ENCODE measurements at places on chromosomes 13 and 19.

GRCh38 chr13:45040622-45041021, 51.3 kb downstream of the GPALPP1 start:
- DNase-seq, result no peak

DNA sequence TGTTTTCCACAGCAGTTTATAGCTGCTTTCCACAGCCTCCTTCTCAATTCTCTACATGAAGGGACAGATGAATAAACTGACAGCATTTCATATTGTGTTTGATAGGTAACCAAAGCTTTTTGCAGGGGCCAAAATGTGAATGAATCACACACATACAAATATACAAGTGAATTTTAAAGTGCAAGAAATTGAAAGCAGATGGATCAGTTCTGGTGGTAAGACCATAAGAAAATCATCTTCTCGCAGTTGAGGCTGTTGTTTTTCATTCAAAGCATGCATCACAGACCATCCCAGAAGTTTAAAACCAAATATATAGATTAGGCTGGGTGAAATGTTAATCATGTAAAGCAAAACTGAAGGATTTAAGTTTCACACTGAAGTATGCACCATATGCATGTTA, 1569.4 kb downstream of the PCDH9 start:
- DNase-seq, result no peak

DNA sequence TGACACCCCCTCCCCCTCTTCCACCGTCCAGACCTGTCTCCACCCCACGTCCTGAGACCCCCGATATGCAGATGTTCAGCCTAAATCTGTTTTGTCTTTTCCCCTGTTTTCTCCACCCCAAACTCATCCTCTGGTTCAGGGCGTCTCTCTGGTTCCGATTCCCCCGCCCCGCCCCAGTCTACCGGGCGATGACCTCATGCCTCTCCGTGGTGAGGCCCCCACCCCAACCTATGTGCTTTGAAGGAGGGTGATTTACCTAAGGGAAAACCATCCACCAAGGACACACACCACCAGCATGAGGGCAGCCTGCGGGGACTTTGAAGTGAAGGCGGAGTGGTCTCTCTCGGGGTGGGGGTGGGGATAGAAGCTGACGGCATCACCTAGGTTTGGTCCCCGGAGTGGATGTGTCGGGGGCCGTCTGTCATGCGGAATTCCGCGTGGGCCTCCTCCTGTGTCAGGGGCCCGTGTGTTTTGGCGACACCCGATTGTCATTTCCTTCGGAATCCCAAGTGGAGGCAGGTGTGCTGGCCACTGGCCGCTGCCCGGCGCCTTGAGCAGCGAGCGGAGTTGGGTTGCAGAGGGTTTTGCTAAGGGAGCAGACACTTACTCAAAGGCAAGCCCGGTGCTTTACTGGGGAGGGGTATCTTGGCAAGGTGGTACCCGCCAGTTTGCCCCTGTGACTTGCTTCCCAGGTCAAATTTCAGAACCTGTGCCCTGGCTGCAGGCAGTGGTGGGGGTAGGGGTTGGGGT, 1.4 kb downstream of the FZR1 start:
- DNase-seq, result peak; percentile 17

GRCh38 chr19:23528376-23528775, 133.1 kb upstream of the ZNF91 start:
- DNase-seq, result no peak

GRCh38 chr19:47707135-47707925, 5.9 kb upstream of the EHD2 start:
- peak; percentile 79 for DNase-seq

GRCh38 chr19:5948752-5949564, 29.0 kb downstream of the RANBP3 start:
- DNase-seq, result peak; percentile 21

GRCh38 chr19:50269653-50270052, 59.5 kb downstream of the KCNC3 start:
- no peak for DNase-seq

- DNase-seq, result no peak
Measured at GRCh38 chr19:37928527-37929286, 21.7 kb downstream of the SIPA1L3 start.

DNA sequence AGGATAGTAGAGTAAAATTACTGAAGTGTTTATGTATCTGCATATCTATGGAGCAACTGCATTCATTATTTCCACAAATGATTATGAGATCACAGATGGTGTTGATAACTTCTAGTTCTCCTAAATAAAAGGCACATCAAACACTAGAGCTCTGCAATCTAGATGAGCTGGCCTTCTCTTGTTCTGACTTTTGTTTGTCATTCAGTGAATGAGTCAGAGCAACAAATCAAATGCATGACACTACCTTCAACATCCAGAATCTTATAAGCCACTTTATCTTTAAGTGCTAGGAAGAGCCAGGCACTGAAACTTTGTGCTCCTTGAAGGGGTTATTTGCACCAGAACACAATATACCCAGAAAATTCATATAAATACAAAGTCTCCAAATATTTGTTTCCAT, 456.0 kb downstream of the PCDH17 start:
- DNase-seq, result no peak

DNA sequence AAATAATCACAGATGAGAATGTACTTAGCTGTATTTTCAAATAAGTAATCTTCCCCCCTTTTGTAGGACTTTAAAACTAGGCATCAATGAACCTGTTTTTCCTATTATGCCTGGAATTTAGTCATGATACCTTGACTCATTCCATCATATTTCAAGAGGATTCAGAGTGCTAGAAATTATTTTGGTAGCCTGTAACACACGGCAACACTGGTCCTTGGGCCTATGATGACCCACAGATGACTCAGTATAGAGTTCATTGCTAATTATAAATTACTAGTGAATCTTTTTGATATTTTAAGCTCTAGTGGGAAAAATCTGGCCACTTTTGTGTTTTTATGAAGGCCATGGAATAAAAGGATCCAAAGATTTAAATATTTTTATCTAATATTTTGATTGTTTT, 26.0 kb upstream of the GARRE1 start:
- DNase-seq, result no peak

DNA sequence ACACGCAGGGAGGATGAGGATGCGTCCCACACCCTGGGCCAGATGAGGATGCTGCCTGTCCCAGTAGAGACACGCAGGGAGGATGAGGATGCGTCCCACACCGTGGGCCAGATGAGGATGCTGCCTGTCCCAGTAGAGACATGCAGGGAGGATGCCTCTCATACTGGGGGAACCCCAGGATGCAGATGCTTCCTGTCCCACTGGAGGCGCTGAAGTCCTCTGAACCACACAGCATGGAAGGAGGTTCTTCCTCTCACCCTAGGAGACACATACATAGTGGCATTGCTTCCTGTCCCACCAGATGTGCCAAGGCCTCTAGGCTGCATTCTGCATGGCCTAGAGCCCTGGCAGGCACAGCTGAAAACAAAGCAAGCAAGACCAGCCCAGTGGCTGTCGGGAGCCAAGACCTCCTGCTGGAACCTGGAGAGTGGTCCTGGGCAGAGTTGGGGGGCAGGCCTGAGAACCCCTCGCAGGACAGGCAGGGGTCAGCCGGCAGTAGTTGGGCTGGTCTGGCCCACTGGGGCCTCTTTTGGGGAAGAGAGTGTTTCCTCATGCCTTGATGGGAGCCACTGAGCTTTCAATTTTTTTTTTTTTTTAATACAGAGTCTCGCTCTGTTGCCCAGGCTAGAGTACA, 4.3 kb downstream of the HPN start:
- peak; percentile 27 for DNase-seq

- DNase-seq, result no peak
Measured at GRCh38 chr13:112648101-112648500, 41.7 kb upstream of the ATP11A start.

- no peak for DNase-seq
Measured at GRCh38 chr13:110242615-110243014, 64.3 kb downstream of the COL4A1 start.

- DNase-seq, result peak; percentile 66
Measured at GRCh38 chr19:42420055-42420544, 7.1 kb downstream of the LIPE start.

DNA sequence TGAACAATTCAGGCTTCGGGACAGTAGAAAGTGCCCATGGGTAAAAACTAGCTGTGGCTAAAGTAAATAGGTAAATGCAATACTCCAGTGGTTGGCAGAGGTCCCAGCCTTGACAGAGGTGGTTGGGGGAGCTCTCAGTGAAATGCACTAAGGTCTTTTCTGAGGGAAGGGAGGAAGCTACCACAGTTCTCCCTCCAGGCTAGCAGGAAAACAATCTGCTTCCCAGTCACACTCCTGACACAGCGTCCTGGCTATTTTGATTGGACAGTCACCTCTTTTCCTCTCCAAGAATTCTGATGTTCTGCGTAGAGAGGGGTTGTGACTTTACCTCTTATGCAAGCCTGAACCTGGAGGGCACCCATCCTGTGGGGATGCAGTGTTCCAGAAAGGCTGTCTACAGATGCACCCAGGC, 128.7 kb downstream of the CYSLTR2 start:
- no peak for DNase-seq

DNA sequence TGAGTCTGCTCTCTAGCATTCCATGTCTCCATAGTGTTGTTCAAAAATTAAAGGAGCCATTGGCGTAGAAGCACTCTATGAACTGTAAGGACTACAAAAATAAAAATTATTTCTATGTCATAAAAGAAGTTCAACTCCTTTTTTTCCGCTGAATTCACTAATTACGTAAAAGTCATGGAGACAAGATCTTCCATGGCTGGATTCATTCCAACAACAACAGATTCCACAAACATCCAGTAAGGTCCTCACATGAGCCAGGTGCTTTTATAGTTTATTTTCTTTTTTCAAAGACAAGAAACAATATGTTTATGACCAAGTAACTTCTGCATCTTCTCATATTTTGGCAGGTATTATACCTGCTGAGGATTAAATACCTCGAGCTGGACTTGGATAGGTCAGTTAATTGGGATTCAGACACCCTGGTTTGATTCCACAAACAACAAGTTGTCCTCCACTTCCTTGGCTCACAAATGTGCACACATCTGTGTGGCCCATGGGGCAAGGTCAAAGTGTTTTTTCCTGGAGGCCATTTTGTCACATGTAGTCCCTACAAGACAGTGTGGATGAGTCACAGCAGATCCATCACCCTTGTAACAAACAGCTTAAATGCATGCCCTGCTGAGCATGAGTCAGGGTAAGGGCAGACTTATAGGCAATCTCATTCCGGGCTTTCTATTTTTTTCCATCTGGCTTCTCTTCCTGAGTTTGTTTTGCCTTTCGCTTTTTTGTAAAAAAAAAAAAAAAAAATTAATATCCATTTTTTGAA, 475.6 kb downstream of the COG6 start:
- no peak for DNase-seq

DNA sequence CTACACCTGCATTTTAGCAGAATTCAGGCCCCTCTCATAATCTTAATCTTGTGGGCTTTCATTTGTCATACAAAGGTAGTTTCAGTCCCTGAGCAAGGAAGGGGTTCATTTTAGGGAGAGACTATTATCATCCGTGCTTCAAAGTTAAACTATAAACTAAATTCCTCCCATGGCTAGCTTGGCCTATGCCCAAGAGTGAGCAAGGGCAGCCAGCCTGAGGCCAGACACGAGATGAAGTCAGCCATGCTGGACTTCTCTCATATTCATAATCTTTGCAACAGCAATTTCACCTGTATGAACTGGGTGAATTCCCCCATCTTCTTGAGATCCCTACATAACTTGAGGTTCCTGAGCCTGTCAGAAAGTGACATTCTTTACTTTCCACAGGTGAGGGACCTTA, 13.0 kb downstream of the ERICH4 start:
- no peak for DNase-seq

GRCh38 chr19:29858621-29859020, 46.8 kb downstream of the CCNE1 start:
- DNase-seq, result no peak

- peak; percentile 26 for DNase-seq
Measured at GRCh38 chr13:28659621-28659970, 666 bp downstream of the POMP start.

GRCh38 chr13:106796280-106797047, 228.5 kb upstream of the ARGLU1 start:
- DNase-seq, result no peak

GRCh38 chr13:104309431-104309830, 1243.2 kb upstream of the SLC10A2 start:
- no peak for DNase-seq

GRCh38 chr13:113854238-113855011, 9.5 kb downstream of the GAS6 start:
- DNase-seq, result no peak

GRCh38 chr19:46016426-46017094, 6.3 kb downstream of the PGLYRP1 start:
- DNase-seq, result peak; percentile 77

DNA sequence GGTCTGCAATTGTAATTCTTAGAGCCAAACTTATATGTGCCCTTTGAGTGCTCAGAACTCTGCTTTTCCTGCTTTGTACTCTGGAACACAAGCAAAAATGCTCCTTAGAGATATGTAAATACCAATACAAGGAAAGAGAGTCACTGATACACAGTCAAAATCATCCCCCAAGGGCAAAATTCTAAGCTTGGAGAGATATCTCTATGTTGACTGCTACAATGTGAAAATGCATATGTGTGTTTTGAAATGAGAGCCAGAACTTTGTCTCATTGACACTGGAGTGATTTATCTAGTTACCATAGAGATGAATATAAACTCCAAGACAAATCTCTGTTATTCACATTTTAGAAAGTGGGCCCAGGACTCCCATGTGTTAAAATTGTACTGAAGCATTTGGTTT, 494.8 kb upstream of the SLITRK1 start:
- no peak for DNase-seq

- DNase-seq, result no peak
Measured at GRCh38 chr13:19663416-19663979, 30.0 kb downstream of the MPHOSPH8 start.

GRCh38 chr13:48334534-48335127, 31.1 kb downstream of the RB1 start:
- DNase-seq, result no peak

- no peak for DNase-seq
Measured at GRCh38 chr19:42216653-42217519, 591 bp downstream of the DEDD2 start.

DNA sequence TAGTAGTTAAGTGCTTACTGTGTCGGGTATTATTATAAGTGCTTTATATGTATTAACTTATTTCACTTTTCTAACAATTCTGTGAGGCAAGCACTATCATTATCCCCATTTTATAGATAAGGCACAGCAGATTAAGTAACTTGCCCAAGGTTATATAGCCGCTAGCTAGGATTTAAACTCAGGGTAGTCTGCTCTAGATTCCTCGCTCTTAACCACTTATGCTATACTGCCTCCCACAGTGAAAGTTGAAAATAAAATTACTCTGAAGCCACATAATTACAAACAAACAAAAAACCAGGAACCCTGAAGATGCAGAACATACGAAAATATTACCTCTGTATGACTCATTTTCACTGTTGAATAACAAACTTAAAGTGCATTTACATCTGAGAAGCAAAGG, 3.9 kb downstream of the TEX30 start:
- DNase-seq, result no peak

DNA sequence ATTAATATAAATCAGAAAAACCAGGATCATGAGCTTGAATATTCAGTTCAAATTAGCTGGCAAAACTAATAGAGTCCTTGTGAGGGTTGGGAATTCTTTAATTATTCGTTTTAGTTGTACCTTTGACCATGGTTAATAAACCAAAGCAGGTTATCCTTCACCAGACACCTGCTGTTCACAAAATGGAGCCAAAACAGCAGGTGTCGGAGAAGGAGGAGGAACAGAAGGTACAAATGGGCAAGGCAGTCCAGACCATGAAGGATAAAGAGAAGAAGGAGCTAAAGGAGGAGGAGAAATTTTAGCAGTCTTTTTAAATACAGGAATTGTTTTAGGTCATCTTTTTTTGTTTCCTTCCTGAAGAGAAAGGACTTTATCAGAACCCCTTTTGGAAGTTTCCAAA, 106.1 kb downstream of the NHLRC3 start:
- no peak for DNase-seq

GRCh38 chr19:43673637-43674036, 3.7 kb upstream of the PLAUR start:
- no peak for DNase-seq

GRCh38 chr19:50537769-50538230, 24.1 kb upstream of the ASPDH start:
- peak; percentile 66 for DNase-seq
